Amniotic stem cell (primary cell): ENCODE measurements at places on chromosomes 1 and 21.

- DNase-seq, result no peak
These were observed 9.6 kb upstream of the ECM1 start for GRCh38 chr1:150498342-150498741.

GRCh38 chr1:182716740-182717720 lies 32.6 kb upstream of the RGS8 start:
- DNase-seq, result no peak

DNA sequence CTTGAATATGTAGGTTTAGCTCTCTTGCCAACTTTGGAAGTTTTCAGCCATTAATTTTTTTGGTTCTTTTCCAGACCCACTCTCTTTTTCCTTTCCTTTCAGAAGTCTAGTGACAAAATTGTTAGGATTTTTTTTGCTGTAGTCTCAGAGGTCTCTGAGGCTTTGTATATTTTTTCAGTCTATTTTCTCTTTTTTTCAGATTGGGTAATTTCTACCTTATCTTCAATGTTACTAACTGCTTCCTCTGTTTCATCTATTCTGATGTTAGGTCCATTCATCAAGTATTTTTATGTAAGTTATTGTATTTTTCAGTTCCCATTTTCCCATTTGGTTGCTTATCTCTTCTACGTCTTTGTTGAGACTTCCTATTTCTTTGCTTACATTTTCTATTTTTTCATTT lies 15.7 kb downstream of the RGS2 start:
- DNase-seq, result no peak

- DNase-seq, result no peak
These were observed 12.3 kb downstream of the EEIG2 start for GRCh38 chr1:108572182-108572581.

DNA sequence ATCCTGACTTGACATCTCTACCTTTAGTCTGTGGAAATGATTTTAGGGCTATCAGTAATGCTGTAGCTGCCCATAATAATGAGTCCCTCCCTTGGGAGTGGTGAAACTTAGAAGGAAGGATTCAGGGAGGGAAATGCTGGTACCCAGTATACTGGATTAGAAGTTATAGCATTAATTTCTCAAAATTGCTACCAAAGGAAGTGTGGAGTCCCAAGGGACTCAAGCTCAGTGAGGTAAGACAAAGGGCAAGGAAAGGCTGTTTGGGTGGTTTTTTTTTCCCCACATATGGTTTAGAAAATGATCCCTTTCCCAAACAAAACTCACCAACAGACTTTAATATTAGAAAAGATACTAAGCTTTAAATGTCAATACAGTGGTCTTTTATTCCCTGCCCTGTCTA lies 99.9 kb downstream of the CD247 start:
- DNase-seq, result no peak
